ENCODE measurements at places on chromosomes 13 and 19.

- DNase-seq: no peak
Measured at GRCh38 chr13:112441226-112441625, 65.1 kb downstream of the SPACA7 start.

- DNase-seq: no peak
Measured at GRCh38 chr13:93182406-93182805, 44.2 kb upstream of the GPC6 start.

- DNase-seq: peak; percentile 72
Measured at GRCh38 chr13:78102121-78102677, 183.6 kb upstream of the EDNRB start.

GRCh38 chr13:80558074-80558473, 217.1 kb upstream of the SPRY2 start:
- DNase-seq: no peak

GRCh38 chr19:56751078-56751489, 79.5 kb upstream of the ZNF835 start:
- no peak for DNase-seq

- DNase-seq: no peak
Measured at GRCh38 chr13:73828811-73829210, 305.4 kb downstream of the KLF12 start.

GRCh38 chr13:30978981-30979956, 46.8 kb downstream of the TEX26 start:
- DNase-seq: peak; percentile 65

DNA sequence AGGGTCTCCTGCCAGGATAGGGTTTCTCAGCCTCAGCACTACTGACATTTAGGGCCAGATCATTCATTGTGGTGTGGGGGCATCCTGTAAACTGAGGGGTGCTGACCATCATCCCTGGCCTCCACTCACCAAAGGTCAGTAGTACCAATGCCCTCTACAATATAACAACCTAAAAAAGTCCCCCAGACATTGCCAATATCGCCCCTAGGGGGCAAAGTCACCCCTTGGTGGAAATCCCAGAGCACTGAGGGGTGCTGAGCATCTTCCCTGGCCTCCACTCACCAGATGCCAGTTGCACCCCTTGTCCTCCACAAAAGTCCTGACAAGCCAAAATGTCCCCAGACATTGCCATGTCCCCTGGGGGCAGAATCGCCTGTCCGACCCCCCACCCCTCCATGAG, 21.6 kb downstream of the CPAMD8 start:
- no peak for DNase-seq

DNA sequence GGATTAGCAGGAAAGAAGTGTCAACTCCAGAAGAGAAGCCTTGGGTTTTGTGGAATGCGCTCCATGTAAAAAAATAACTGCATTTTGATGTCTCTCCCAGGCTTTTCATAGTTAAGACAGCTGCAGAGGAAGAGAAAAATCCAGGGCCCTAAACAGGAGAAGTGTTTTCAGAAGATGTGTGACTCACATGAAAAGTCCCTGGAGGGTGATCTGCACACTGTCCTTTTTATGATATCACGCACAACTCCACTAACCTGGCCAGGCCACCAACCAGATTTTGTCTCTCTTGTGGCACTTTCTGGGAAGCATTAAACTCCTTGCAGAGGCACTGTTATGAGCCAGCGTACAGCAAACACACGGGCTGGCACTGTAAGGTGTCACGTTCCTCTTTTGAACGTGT, 267.3 kb downstream of the FGF9 start:
- DNase-seq: no peak

DNA sequence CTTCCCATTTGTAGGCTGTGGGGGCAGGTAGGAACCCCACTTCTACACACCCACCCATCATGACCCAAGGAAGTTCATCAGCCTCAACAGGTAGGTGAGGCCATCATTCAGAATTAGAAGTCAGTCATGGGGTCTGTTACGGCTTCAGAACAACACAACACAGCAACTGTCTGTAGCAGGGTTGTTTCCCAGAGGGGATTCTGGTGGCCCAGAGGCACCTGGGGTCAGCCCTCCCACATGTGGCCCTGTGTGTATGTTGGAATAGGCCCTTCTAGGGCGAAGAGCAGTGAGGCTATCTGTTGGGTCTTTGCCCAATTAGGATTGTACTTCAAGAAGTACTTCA, 3.4 kb downstream of the IGFLR1 start:
- no peak for DNase-seq

DNA sequence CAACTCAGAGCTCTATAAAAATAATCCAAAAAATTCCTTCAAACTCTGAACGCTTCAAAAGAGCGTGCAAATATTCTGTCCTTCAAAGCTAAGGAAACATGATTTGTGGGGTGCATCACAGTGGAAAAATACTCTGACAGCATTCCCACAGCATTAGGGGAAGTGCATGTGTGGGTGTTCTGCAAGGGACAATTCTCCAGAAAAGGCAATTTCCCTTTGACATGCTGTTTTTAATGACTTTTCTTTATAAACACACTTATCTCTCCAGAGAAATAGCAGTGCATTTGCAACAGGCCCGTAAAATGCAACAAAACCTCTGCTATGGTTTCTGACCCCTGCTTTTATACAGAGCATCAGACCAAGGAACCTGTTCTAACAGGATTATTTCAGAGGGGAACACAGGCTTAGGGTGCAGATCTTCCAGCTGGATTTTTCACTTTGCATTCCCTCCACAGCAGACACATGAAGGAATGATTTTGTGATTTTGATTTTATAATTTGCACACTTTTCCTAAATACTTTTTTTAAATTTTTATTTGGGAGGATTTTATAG, 42.6 kb downstream of the KL start:
- DNase-seq: peak; percentile 38

GRCh38 chr13:20702915-20703779, at the start of gene IL17D:
Gene IL17D (plus strand): TSS chr13:20703699. CDS start chr13:20704002, 303 bp downstream.
- peak; percentile 20 for DNase-seq

GRCh38 chr19:57350877-57351805, at the start of gene ZNF304:
Gene ZNF304 (plus strand): TSS chr19:57351271. CDS start chr19:57351665, 394 bp downstream.
- DNase-seq: peak; percentile 94

GRCh38 chr13:77697217-77698103, at the start of gene SLAIN1:
Gene SLAIN1 (plus strand): TSS chr13:77697687. CDS start chr13:77697914, 227 bp downstream.
- peak; percentile 86 for DNase-seq

DNA sequence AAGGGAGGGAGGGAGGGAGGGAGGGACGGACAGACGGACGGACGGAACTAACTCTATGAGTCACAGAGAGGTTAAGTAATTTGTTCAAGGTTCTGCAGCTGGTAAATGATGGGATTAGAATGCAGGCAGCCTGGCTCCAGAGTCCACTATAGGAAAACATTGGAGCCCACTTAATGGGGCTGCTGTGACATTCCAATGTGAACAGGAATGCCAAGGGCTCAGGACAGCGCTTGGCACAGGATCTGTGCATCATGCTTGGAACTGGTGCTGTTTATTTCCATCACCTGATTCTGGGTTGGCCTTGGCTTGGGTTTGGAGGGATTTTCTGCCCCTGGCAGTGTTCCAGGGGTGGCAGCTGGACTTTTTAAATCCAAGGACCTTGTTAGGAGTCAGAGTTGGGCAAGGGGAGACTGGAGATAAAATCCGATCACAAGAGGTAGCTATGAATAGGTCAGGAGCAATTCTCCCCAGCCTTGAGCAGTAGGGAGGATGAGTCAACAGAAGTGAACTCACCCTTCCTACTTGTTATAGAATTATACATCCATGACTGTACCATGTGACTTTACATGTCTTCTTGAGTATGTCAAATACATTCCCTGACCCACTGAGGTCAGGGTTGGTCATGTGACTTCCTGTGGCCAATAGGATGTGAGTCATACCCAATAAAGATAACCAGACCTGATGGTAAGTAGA, 7.8 kb upstream of the HIF3A start:
- peak; percentile 49 for DNase-seq

- no peak for DNase-seq
Measured at GRCh38 chr19:11367528-11367927, 6.9 kb upstream of the SWSAP1 start.

GRCh38 chr13:89324582-89324981, 1653.4 kb downstream of the SLITRK5 start:
- DNase-seq: no peak

- peak; percentile 90 for DNase-seq
Measured at GRCh38 chr13:100392709-100393630, 195.6 kb downstream of the GGACT start.

DNA sequence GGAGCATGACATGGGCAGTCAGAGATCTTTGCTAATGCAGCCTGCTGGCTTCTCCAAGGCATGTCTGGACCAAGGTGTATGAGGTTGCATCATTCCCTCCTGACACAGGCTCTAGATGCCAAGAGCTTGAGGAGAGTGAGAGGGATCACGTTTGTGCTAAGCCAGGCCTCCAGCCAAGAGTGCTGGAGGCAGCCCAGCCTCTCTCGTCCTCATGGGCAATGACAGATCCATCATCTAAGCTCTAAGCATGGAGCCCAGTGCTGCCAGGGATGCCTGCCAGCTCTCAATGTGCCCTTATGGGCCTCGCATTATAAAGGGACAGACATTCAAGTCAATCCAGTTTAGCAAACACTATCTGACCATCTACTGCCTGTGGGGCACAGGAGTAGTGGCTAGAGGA, 136.3 kb upstream of the VSTM2B start:
- DNase-seq: no peak

GRCh38 chr13:65601855-65602254, 1628.3 kb downstream of the PCDH9 start:
- DNase-seq: no peak

DNA sequence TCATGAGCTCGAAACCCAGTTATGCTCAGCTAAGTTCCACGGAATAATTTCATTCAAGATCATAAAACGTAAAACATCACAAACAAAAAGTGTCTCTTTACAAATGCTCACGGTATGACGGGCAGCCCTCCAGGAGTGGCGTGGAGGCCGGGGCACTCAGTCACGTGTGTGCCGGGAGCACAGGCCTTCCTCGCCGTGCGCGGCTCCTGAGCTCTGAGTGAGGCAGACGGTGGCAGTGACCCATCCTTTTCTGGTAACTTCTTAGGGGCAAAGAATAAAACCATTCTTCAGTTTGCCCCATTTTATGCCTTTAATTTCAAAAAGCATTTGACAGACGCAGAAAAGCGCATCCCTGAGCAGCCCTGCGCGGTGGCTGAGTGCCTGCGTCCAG, 72.8 kb downstream of the ATP11A start:
- no peak for DNase-seq

DNA sequence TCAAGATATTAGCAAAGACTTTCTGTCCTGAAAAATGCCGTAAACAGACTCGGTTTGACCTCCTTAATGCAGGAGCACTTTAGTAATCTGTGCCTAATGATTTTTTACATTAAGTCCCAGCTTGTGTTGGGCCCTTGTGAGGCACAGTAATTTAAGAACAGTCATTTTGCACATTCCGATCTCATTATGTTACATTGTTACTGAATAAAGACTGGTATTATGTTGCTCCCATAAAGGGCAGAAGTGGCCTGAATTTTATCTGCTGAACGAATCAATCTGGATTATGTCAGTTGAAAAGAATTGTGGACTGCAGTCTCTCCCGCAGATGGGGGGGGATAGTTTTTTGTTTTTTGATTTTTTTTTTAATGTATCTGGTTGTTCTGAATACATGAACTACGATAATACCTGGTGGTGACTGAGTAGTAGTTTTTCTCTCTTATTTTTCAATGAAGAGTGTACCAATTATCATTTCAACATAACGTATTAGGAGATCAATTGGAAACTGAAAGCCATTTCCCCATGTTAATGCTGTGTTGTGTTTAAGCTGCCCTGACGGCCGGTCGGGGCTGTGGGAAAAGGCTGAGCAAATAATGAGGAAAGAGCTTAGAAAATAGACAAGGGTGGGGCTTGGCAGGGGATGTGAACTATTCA, 290.2 kb downstream of the ZNF536 start:
- DNase-seq: no peak

GRCh38 chr13:109781384-109782065, 4.9 kb downstream of the IRS2 start:
- DNase-seq: no peak

DNA sequence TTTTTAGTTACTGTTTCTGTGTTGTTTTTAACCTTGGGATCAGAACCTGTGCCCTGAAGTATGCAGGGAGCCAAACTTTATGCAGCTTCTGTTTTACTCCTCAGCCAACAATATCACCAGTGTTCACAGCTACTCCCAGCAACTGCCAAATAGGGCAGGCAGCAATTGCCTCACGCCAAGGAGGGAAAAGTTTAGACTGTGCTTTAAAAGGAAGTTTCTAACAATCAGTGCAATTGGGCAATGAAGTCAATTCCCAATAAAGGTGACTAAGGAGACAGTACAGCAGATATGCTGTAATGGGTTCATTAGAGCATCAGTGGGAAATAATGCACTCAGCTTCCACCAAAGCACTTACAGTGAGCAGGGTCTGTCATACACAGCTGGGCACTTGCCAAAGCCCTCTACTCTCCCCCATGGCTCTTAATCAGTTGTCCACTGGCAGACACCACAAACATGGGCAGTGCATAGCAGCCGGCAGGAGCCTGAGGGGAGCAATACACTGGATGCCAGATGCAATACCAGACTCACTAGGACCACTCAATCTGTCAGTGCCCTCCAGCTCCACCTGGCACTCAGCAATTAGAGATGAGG, 19.3 kb downstream of the ENOX1 start:
- no peak for DNase-seq

- DNase-seq: no peak
Measured at GRCh38 chr13:70756088-70756487, 647.8 kb upstream of the KLHL1 start.

DNA sequence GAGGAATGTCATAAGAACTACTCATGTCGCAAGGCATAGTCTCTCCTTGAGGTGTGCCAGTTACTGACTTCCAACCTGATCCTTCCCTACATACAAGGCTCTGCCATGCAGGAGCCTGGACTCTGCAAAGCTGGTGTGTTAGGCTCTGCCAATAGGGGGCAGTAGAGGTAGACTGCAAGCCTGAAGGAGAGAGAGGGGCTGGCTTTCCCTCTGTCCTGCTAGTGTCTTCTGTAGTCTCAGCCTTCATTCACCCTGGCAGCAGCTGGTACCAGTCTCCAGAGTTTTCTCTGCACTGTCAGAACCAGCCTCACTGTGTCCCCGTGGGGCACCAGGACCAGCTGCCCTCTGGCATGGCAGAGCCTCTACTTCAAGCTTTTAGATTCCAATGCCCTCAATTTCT, 14.5 kb downstream of the SHISA2 start:
- DNase-seq: no peak

DNA sequence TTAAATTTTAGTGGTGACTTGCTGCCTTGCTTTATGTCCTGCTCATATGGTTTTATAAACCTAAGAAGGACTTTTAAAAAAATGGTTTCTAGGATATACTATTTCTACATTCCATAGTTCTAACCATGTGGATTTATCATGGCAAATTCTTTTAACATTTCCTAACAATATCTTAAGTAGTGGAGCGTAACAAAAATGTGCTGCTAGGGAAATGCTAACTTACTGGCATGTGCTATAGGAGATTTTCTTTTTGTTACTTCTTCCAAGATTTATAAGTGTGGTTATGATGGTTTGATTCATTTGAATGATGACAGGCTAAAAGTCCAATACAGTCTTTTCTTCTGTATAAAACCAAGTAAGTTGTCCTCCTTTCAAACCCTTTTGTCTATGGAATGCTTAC, 713.7 kb downstream of the SLITRK1 start:
- no peak for DNase-seq

- DNase-seq: no peak
Measured at GRCh38 chr19:30083701-30084156, 141.7 kb downstream of the URI1 start.

- no peak for DNase-seq
Measured at GRCh38 chr13:109516186-109516585, 270.2 kb downstream of the IRS2 start.
